ENCODE measurements at places on chromosomes 3 and 15.

- DNase-seq, result no peak
These were observed 30.9 kb downstream of the CDC25A start for GRCh38 chr3:48157202-48157840.

GRCh38 chr3:12353796-12354525 lies 65.1 kb downstream of the PPARG start:
- DNase-seq, result no peak

GRCh38 chr3:5226783-5227182 lies 39.3 kb downstream of the EDEM1 start:
- DNase-seq, result no peak

DNA sequence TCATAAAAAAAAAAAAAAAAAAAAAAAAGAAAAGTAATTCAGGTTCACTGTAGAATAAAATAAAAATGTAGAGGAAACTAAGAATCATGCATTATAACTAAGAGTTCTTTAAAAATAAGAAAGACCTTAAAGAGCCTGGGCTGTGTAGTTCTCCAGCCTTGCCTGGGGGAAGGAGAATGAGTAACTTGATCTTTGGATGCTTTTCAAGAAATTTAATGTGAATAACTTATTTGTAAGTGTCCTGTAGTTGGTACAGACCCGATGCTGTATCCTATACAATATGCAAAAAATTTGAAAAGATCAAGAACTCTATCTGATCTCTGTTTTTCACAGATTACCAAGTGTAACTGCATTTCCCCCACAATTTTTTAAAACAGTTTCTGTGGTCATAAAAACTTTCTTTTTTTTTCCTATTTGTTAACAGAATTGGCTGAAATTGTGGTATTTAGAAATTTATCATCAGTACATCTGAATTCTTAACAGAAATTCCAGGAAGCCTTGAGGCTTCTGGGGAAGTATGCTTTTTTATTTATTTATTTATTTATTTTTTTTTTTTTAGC lies 195.3 kb downstream of the THRB start:
- DNase-seq, result no peak

- no peak for DNase-seq
These were observed 10.7 kb downstream of the CEP63 start for GRCh38 chr3:134496471-134497071.

- DNase-seq, result no peak
These were observed 21.4 kb downstream of the GRAMD2A start for GRCh38 chr15:72176159-72176558.

DNA sequence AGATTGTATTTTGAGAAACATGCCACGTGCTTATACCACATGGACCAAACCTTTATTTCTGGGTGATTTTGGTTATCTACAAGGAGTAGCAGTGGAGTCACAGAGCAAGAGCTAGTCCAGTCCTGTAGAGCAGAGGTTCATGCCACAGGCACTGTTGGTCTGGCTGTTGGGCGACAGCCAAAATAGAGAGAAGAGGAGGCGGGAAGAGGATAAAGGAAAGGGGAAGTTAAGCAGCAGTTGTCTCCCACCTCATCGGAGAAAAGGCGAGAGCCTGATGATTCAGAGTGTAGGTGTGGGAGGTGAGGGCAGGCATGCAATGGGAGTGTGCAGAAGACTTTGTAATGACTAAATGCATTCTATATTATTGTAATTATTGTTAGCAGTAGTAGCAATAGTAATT lies 237.5 kb upstream of the ROPN1 start:
- DNase-seq, result no peak

- DNase-seq, result no peak
These were observed 50.6 kb upstream of the SPPL2A start for GRCh38 chr15:50815958-50816590.

DNA sequence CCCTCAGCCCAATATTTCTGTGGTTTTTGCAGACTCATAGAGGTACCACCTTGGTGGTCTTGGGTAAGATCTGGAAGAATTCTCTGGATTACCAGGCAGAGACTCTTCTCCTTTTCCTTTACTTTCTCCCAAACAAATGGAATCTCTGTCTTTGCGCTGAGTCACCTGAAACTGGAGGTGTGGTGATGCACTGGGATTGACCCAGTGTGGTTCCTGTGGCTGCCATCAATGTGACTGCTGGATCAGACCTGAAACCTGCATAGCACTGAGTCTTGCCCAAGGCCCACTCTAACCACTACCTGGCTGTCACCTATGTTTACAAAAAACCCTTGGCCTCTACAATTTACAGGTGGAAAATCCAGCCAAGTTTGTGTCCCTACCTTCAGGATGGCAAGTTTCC lies 295.3 kb downstream of the RBMS3 start:
- no peak for DNase-seq

DNA sequence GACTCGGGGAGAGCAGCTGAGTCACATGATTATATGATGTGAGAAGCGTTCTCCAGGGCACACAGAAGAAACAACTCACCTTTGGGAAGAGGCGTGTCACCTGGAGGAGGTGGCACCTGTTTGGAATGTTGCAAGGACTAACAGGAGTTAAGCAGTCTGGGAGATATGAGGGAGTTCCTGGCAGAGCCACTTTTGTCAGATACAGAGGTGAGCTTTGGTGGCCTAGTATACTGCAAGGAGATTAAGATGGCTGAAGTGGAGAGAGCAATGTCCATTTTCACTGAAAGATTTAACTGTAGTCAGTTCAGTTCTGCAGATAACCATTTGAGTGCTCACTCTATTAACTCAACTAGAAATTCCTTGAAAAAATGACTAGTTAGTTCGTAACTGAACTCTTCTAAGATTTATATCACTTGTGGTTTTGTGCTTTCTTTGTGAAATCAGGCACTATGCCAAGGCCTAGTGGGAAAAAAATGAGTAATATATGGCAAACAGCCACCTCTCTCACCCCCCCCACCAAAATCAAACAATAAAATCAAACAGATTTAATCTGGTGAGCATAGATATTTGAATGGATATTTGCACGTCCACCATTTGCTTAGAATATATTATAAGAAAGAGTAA lies 61.3 kb downstream of the CRYBG3 start:
- DNase-seq, result no peak

DNA sequence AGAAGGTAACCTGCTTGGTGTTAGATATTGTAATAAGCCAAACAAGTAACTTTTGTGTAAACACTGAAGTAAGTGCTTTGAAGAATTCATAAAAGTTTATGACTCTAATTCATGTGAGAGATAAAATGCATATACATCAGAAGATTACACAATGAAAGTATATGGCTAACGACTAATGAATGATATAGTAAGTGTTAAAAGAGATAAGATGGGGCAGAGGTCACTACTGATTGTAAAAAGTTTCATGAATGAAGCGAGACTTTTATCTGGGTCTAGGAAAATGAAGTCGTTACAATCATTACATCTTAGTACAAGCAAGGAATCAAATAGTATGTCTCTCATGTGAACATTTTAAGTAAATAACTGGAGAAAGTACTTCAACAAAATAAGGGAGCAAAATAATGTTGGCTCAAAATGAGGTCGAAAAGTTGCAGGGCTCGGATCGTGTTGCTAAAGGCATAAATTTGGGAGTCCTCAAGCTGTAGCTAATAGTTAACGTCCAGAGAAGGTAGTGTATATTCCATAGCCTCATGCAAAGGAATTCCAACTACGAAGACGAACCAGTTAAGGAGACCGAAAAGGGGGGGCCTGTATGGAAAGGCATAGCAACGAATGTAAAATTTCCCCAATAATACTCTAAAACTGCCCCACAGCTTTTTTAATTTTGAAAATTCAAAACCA lies 984 bp upstream of the DUT start:
- DNase-seq, result no peak

GRCh38 chr3:192022412-192022811 lies 561.4 kb downstream of the PYDC2 start:
- no peak for DNase-seq

DNA sequence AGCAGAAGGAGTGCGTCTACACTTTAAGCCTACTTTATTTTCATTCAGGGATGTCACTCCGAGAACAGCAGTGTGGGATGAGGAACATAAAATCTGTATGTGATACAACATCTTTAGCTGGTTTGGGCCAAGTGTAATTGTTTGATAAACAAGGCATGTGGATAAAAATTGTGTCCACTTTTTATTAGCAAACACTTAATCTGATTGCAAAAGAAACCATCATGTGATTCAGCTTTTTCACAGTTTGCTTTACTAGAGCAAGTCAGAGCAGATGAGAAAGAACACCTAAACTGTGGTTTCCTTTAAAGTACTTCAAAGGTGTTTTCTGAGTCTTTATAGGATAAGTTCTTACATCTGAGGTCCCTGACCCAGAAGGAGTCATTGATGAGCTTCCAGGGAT lies 237.9 kb downstream of the THSD4 start:
- DNase-seq, result no peak

- DNase-seq, result no peak
These were observed 57.7 kb upstream of the AADACL2 start for GRCh38 chr3:151675858-151676615.

DNA sequence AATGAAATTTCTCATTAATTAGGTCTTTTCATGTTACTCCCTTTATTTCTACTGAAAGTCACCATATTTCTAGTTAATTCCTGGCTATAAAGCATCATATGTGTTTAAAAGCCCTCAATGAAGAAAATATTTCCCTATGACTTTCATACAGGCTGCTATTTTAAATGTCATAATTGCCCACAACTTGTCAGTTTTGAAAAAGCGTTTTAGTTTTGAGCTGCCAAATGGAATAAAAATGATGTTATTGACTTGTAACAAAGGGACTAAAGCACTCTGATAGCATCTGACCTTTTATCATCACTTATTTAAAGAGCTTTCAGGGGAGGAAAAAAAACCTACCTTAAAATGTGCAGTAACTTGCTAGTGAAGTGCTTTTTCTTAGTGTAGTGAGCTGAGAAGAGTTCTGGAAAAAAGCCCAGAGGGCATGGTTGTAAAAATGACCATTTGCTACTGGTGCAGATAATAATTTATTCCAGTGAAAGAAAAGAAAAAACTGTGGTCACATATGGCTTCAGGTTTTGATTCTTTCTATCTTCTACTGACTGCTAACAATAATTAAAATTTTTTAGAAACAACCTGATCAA lies 877.2 kb downstream of the CADM2 start:
- DNase-seq, result no peak

- no peak for DNase-seq
These were observed 131.6 kb downstream of the C3orf70 start for GRCh38 chr3:185021256-185021655.

DNA sequence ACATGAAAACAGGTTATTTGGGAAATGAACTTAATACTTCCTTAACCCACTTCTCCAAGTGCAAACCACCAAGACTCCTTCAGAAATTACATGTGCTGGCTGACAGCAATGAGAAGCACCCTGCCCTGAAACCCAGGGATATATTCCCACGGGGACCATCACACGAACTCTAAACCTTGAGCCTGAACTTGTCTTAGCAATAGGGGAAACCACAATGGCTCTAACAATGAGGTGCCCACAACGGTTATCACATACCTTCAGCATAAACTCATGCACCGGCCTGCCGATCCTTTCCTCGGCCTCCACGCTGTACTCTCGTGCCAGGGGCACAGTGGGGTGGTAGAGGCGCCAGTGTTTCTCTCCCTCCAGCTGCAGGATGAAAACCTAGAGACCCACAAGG lies 13.4 kb downstream of the RIOX2 start:
- DNase-seq, result no peak

DNA sequence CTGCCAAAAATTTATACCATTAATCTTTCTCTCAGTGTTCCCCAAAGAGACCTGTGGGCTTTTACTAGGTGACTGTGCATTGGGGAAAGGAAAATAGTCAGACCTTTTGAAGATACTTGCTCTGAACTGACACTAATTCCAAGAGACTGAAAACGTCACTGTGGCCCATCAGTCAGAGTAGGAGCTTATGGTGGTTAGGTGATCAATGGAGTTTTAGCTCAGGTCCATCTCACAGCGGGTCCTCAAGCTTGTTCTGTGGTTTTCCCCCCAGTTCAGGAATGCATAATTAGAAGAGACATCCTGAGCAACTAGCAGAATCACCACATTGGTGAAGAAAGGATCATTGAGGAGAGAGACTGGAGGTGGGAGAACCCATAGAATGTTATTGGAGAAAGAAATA lies 134.7 kb downstream of the SV2B start:
- DNase-seq, result no peak

GRCh38 chr3:150074277-150074676 lies 103.6 kb upstream of the PFN2 start:
- no peak for DNase-seq

DNA sequence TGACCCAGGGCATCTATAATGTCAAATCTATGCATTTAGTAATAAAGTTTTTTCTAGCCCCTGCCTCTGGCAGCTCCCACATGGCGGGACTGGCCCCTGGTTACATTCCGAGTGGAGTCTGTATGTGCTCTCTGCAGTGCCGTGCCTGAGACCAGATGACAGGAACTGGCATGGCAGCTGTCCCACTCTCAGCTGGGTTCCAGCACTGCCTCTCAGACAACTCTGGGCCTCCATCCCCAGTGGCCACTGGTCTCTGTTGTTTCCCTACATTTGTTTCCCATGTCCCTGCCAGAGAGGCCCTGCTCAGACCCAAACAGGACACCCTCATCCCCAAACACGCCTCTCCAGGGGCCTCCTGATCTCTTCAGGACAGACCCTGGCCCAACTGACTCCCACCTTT lies 109.3 kb downstream of the OCA2 start:
- DNase-seq, result no peak

DNA sequence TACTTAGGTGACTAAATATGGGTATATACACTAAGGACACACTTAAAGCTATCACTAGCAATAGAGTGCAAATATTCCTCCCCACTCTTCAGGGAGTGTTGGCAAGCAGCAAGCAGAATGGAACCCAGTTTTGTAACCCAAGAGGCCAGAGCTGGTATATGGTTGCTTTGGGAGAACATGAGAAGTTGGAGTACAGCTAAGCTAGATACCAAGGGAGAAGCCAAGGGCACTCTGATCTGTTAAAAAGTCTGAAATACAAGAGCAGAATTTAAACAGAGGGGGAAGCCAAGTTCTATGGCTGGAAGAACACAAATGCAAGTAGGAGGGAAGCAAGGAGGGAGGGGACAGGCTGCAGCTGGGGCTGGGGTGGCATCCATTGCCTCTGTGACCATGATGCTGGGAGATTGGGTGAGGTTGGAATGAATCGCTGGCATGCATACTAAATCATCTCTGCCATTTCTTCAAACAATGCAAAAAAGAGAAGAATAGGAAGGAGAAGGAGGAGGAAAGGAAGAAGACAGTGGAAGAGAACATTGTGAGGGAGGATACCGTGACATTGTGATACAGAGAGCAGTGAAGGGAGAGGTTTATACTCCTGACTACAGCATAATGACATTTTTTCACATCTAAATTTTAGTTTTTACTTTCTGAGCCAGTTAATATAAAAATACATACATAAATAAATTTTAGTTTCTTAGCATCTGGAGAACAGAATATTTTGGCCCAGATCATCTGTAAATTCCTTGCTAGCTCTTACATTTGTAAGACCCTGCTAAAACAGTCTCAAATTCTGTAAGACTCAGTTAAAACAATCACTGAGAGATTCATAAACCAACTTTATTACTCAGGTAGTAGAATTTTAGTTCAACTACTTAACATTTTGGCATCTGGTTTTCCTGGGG lies 9.0 kb upstream of the ANXA2 start:
- no peak for DNase-seq
